ENCODE measurements at places on chromosomes 16 and 17. TPM values are rescaled to one million over a fixed set of nuclear protein-coding genes. Genes with fewer than 3 reads are reported as not detected.

The CD300A gene
- 0.88 TPM for total RNA-seq

The VMO1 gene
- total RNA-seq, result not detected

The TLCD1 gene
- 10.4 TPM for total RNA-seq

The AATK gene
- 1.5 TPM for total RNA-seq

The C17orf78 gene
- total RNA-seq, result not detected

The NPIPA8 gene
- total RNA-seq, result not detected

The SRRM2 gene
- total RNA-seq, result 80.7 TPM

The COX6A2 gene
- total RNA-seq, result not detected

The TNFSF12 gene
- total RNA-seq, result 9.3 TPM

The SPNS2 gene
- 42.4 TPM for total RNA-seq

The CCL4L2 gene
- 1.6 TPM for total RNA-seq

The TM4SF5 gene
- total RNA-seq, result not detected

The LITAFD gene
- total RNA-seq, result not detected

The CCDC43 gene
- total RNA-seq, result 23.0 TPM

The AOC3 gene
- 9.5 TPM for total RNA-seq

The NAGS gene
- 2.5 TPM for total RNA-seq

The ITGAD gene
- not detected for total RNA-seq

The FSCN2 gene
- 1.1 TPM for total RNA-seq

The CETP gene
- 0.31 TPM for total RNA-seq

The KRTAP4-9 gene
- not detected for total RNA-seq

The CHST4 gene
- 2.6 TPM for total RNA-seq

The ARL5C gene
- not detected for total RNA-seq

The TNS4 gene
- 104 TPM for total RNA-seq

The EPOP gene
- total RNA-seq, result 2.5 TPM

The G6PC1 gene
- total RNA-seq, result not detected

The TLK2 gene
- 35.5 TPM for total RNA-seq

The TOP2A gene
- 87.1 TPM for total RNA-seq

The RND2 gene
- 0.53 TPM for total RNA-seq

The FBXO47 gene
- total RNA-seq, result not detected

The TBC1D3C gene
- total RNA-seq, result not detected

The SDR42E2 gene
- not detected for total RNA-seq

The KRTAP9-8 gene
- total RNA-seq, result not detected

The C17orf67 gene
- 0.70 TPM for total RNA-seq

The OTOP3 gene
- 33.9 TPM for total RNA-seq

The MILR1 gene
- 8.1 TPM for total RNA-seq

The KRT25 gene
- total RNA-seq, result not detected

The EXOC3L1 gene
- 1.5 TPM for total RNA-seq

The CLEC18A gene
- total RNA-seq, result 1.3 TPM

The SRL gene
- 0.04 TPM for total RNA-seq

The ABCC12 gene
- not detected for total RNA-seq

The SETD1A gene
- total RNA-seq, result 8.0 TPM

The NPB gene
- 0.53 TPM for total RNA-seq

The TMEM238L gene
- 4.8 TPM for total RNA-seq

The TBC1D28 gene
- not detected for total RNA-seq

The PITPNM3 gene
- 19.6 TPM for total RNA-seq

The CCL7 gene
- total RNA-seq, result not detected

The CAPNS2 gene
- total RNA-seq, result 86.0 TPM

The CACNG3 gene
- total RNA-seq, result not detected

The WFIKKN1 gene
- under 0.01 TPM for total RNA-seq

The NPTX1 gene
- total RNA-seq, result 0.15 TPM

The ALDH3A1 gene
- 594 TPM for total RNA-seq

The ZNF205 gene
- 13.9 TPM for total RNA-seq

The TBC1D3K gene
- total RNA-seq, result not detected

The KRT28 gene
- total RNA-seq, result not detected

The TPSD1 gene
- total RNA-seq, result 0.91 TPM

The EVPLL gene
- total RNA-seq, result 5.9 TPM

The KLHL10 gene
- total RNA-seq, result not detected

The C1QTNF8 gene
- total RNA-seq, result not detected

Measured in esophagus squamous epithelium (tissue), 5 donors.